Esophagus squamous epithelium (tissue), 5 donors: ENCODE measurements at places on chromosomes 7 and 10.

GRCh38 chr10:13722747-13723653, 136.2 kb downstream of the PRPF18 start:
- DNase-seq, result no peak

DNA sequence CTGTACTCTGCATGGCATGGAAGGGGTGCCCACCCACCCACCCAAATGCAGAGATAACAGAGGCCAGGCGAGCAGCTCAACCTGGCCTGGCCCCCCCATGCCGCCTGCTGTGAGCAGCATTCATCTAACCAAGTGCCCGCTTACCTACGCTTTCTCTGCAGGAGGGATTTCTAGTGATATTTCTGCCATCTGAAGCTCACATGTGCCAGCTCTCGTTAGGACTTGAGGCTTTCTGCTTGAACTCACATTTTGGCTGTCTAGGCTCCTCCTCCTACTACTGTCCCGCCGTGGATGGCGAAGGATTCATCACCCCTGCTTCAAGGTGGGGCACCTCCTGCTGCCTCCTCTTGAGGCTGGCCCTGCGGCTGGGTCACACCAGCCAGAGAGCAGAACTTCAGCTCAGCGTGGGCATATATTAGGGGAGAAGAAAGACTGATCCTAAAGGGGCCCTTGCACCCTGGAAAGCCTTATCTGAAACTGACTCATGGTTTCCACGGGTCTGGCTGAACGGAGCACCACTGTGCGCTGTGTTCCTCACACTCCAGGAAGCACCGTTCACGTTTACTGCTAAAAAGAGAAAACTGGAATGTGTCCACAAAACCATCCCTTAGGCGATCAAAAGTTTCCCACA, 45.5 kb downstream of the CTBP2 start:
- no peak for DNase-seq

- no peak for DNase-seq
Observed at GRCh38 chr10:63887023-63887589, 365.9 kb downstream of the REEP3 start.

DNA sequence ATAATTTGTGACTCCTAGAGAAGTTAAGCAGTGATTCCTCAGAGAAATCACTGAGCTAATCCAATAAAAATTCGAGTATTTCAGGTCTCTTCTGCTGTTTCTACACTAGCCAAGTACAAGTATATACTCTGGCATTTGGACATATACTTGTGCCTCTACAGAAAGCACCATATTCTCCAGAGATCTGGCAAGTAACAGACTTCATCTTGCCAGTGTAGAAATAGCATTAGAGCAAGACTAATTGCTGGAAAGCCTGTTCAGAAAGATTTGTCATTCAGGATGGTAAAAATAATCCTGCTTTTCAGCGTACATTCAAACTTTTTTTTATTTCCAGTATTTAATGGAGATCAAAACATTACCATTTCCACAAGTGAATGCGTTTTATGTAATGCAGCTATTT, 410.8 kb upstream of the ETV1 start:
- no peak for DNase-seq

GRCh38 chr10:43585046-43585445, 10.6 kb upstream of the ZNF239 start:
- no peak for DNase-seq

- no peak for DNase-seq
Observed at GRCh38 chr10:78744056-78744455, 324.7 kb upstream of the ZMIZ1 start.

DNA sequence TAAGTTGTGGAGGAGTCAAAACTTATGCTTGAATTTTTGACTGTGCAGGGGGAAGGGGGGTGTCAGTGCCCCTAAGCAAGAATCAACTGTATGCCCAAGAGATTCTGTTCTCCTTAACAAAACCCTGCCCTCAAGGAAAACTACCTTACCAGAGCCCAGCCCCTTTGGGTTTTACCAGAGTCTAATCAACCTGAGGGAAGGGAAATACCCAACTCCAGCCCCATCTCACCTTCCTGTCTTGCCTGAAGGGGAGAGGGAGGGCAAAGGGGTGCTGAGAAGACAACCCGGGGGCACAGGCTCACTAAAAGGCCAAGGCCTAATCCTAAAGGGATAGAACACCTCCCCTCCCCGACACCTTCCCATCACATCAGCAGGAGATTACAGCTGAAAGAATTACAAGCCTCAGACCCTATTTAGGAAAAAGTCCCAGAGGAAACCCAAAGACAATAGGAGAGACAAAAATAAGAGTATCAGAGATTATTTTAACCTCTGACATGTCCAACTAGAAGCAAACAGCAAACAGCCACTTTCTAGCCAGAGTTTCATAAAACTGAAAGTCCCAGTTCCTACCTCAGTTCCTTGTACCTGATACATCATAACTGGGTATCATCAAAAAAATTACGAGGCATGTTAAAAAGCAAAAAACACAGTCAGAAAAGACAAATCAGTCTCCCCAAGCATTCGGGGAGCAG, 26.8 kb upstream of the C7orf33 start:
- DNase-seq, result no peak

GRCh38 chr10:59809644-59809974, 56.4 kb upstream of the MRLN start:
- DNase-seq, result no peak

DNA sequence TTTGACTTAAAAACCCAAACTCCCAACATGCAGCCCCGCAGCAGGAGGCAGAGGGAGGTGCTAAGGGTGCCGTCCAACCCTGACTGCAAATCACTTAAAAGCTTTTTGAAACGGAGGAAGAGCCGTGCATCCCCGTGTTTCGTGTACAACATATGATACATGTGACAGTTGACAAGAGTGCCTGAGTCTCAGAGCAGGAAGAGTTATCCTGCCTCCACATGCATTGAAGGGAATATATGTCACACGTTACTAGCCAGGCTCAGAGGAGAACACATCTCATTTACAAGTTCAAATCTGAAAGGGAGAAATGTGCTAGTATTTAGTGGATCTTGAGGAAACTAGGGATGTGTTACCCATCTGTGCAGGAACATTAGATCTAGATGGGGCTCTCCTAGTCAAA, 69.9 kb downstream of the SDK1 start:
- DNase-seq, result no peak

- no peak for DNase-seq
Observed at GRCh38 chr7:82286096-82286797, 157.3 kb downstream of the CACNA2D1 start.

GRCh38 chr7:70634071-70634470, 497.9 kb upstream of the GALNT17 start:
- DNase-seq, result no peak

- DNase-seq, result no peak
Observed at GRCh38 chr7:87100326-87100725, 40.9 kb upstream of the ELAPOR2 start.

GRCh38 chr7:92815412-92815811, 21.0 kb downstream of the CDK6 start:
- no peak for DNase-seq
